Stimulated activated CD8-positive, alpha-beta memory T cell treated with anti-CD3 and anti-CD28 coated beads, Interleukin-7, amount 100 ng/mL, for 1 hour (primary cell): ENCODE measurements at places on chromosomes 6 and 20.

DNA sequence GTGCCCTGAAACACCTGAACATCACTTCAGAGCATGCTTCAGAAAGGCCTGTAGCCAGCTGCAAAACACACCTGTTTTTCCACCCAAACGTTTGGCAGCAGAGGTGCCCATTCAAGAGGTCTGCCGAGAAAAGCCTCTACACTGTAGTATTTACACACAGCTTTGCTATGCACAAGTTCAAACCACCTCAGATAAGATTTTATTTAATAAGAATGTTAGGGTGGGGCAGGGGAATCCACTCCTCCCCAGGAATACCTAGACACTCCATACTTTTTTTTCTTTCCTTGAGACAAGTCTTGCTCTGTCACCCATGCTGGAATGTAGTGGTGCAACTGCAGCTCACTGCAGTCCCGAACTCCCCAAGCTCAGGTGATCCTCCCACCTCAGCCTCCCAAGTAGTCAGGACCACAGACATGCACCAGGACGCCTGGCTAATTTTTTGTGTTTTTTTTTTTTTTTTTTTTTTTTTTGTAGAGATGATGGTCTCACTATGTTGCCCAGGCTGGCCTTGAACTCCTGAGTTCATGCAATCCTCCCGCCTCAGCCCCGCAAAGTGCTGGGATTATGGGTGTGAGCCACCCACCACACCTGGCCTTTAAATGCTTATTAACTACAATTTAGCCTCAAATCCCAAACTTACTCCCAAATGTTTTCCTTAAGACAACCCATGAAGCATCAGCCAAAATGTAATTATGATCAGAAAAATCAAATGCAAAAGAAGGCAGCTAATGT is 9.7 kb downstream of the MRPL14 start:
- DNase-seq, result no peak

DNA sequence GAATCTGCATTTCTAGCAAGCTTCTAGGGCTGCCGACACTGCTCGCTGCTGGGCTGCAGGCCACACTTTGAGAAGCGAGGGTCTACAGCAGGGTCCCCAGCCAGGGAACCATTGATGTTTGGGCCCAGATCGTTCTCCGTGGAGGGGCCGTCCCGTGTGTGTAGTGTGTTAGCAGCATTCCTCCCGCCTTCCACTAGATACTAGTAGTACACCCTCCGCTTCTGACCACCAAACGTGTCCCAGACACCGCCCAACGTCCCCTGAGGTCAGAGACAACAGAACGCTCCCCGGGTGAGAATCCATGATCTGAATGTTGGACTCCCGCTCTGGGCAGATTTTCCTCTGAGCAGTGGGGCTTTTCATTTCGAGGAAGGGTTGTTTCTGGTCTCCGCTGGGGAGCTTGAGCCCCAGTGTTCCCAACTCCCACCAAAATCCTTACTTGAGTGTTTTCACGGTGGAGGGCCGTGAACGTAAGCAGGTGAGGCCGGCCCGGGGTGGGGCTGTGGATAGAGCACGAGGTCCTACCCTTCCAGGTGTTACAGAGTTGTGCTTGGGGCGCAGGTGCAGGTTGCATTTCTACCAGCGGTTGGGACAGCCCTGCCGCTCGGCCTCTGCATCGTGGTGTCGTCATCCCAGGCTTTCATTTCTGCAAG is 124.6 kb downstream of the SYCP2 start:
- no peak for DNase-seq

GRCh38 chr20:9300534-9300933 is 213.9 kb upstream of the LAMP5 start:
- no peak for DNase-seq

DNA sequence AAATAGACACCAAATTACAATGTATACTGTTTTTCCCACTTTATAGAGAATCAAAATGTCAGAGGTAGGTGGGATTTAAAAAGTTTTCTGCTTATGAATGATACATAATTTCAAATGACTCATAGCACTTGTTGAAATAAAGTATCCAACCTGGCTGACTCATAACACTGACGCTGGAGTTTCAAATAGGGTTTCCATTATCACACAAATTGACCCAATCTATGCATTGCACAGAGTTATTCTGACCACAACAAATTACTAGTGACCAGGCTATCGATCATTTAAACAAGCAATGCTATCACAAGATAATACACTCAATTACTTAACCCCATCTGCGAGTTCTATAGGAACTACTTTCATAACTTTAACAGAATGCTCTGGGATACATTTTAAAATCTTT is 31.9 kb upstream of the PRELID3B start:
- DNase-seq, result no peak
